NT2/D1 (cell line): ENCODE measurements at places on chromosomes 12 and 14.

- no peak for DNase-seq
These were observed 3.8 kb downstream of the BCDIN3D start for GRCh38 chr12:49838973-49839633.

DNA sequence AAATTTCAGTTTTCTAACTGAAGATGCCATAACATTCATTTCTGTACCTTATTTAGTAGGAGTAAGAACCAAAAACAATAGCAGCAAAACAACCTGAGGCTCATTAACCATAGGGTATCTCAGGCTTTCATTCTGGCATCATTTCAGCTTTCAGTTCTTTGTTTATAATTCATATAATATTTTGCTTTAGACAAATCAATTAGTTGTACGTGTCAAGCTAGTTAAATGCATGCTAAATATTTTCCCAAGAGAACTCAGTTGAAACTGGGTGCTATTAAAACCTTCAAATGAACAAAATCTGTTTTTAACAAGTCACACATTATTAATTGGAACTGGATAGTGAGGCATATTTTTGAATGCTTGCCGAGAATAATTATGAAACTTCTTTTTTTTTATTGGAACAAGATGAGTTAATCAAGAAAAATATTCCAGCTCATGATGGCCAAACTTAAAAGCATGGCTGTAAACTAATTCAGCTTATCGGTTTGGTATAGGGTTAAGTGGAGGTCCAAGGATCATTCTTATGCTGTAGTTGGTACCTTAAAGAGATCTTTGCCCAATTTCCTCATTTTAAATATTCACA is 442.7 kb downstream of the BTG1 start:
- no peak for DNase-seq

GRCh38 chr12:128786741-128787391 is 36.9 kb downstream of the SLC15A4 start:
- no peak for DNase-seq

DNA sequence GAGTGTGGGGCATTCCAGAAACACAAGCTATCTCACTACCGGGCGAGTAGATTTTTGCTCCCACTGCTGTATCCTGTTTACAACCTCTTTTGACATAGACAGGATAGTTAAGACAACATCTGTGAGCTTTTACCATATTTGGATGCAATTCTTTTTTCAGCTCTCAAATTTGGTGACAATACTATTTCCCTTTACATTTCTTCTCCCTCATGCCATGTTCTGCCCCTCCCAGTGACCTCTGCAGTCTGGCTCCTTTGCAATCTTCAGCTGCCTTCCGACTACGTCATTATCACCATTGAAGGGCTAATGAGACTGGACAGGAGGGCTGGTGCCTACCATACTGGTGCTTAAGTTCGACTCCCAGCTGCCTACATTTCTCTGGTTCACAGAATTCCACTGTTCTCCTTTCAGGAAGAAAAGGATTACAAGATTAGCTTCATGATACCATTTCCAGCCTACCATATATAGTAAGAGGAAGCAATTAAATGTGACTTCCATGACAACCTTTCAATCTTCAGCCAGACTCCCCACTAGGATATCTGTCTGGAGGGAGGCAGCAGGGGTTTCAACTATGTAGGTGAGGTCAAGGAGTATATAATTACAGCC is 251.6 kb downstream of the PHLDA1 start:
- no peak for DNase-seq

- DNase-seq, result no peak
These were observed 33.2 kb upstream of the KIF21A start for GRCh38 chr12:39476121-39476520.

- DNase-seq, result no peak
These were observed 12.0 kb upstream of the PCNX4 start for GRCh38 chr14:60079723-60080122.

- DNase-seq, result no peak
These were observed 63.9 kb downstream of the NUAK1 start for GRCh38 chr12:106074706-106075392.

- DNase-seq, result no peak
These were observed 35.7 kb upstream of the GTF2A1 start for GRCh38 chr14:81256289-81256960.

- DNase-seq, result peak; percentile 2
These were observed 110.1 kb downstream of the EML5 start for GRCh38 chr14:88682495-88683114.

GRCh38 chr14:101797856-101798255 is 36.3 kb downstream of the PPP2R5C start:
- DNase-seq, result no peak

- DNase-seq, result no peak
These were observed 54.1 kb downstream of the CEP83 start for GRCh38 chr12:94405413-94406116.

DNA sequence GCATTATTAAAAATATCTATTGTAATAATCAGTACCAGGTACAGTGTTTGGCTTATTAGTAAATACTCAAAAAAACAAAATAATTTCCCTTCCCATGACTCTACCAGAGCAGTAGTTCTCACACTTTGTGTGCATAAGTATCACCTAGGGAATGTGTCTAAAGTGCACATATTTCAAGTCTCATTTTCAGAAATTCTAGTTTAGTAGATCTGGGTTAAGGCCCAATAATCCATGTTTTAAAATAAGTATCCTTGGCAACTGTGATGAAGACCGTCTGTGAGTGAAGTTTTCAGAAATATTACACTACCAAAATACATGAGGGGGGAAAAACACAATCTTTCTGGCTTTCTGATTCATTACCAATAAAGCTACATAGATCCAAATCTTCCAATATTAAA is 237.6 kb downstream of the SLC2A13 start:
- DNase-seq, result no peak

DNA sequence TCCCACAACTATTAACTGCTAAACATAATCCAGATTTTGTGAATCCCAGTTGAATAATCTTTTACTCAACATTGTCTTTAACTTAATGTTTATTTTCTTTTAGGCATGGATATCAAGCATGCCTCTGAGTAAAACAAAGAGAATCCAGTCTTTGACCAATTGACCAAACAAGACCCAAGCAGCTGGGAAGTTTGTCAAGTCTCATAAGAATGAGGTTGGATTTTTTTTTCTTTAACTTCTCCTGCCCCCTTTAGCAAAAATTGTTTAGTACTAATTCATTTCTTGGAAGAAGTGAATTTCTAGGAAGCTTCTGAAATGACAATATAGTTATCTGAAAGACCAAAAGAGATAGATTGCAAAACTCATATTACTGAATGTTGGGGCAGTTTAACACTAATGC is 89.9 kb downstream of the OTOGL start:
- no peak for DNase-seq
